ENCODE measurements at places on chromosomes 13 and 19.

DNA sequence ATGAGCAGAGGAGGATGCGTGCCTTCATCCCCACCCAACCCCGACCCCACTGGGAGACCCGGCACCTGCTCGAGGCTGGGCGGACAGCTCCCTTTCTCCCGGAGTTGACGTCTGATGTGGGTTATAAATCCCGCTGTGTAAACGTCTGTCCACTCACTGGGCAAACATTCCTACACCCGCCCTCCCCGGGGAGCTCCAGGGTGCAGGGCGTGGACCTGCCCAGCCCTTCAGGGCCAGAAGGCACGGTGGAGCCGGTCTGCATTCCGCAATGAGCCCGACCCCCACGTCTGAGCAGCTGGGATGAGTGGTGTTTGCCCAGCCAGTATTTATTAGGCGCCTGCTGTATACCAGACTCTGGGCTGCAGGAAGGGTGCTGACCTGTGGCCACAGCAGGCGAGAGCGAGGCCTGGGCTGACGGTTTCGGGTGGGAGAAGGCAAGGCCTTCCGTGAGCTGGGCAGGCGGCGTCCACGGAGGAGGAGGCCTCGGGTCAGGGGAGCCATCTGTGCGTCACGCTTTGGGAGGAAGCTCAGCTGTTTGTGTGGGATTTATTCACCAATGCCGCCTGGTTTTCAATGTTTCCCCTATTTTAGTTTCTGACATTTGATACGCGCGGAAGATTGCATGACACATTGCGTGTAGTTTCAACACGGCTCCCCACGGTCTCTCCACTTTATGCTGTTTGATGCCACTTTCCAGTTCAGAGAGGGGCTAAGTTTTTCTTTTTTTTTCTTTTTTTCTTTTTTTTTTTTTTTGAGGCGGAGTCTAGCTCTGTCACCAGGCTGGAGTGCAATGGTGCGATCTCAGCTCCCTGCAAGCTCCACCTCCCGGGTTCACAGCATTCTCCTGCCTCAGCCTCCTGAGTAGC, 2.0 kb downstream of the MISP start:
- no peak for DNase-seq

DNA sequence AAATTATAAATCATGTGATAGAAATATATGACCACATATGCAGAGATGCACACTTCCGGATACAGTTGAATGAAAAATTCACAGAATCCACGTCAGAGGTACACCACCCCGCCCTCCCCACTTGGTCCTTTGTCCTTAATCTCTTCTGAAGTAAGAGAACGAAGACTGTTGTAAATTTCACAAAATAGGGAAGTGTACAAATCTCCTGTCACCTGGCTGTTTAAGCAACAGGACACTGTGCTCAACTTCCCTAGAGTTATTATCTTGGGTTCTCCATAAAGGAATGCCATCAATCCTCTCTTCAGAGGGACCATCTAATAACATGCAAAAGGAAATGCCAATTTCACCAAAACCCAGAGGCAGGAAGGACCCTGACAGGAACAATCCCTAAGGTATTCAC, 10.5 kb upstream of the CEACAM6 start:
- no peak for DNase-seq

- DNase-seq = no peak
Measured at GRCh38 chr19:912181-913079, 589 bp downstream of the R3HDM4 start.

- DNase-seq = no peak
Measured at GRCh38 chr13:23570921-23571315, 706 bp downstream of the TNFRSF19 start.

DNA sequence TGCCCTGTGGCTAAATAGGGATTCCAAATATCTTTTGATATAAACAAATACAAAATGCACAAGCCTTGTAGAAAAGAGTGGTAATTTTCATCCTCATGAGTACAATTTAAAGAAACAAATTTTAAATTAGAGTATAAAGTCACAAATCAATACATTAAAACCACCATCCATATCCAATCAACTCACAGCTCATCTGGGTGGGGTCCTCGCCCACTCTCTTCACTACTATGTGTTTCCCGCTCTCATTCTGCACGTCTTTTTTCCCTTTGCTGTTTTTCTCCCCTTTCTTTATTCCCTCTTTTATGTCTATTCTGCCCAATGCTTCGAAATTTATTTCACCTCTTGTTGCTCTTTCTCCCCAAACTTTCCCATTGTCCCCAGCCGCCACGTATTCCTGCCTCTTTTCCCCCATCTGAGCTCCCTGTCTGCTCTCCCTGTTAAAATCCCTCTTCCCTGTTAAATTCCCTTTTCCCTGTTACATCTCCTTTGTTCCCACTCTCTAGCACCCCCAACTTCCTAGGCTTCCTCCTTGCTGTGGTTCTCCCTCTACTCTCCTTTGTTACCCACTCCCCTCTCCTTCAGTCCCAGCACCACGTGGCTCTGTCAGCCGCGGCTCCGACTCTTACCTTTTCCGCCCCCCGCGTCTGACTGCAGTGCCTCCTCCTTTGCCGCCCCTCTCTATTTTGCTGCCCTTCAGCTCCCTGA, 1.3 kb downstream of the ZNF616 start:
- no peak for DNase-seq

DNA sequence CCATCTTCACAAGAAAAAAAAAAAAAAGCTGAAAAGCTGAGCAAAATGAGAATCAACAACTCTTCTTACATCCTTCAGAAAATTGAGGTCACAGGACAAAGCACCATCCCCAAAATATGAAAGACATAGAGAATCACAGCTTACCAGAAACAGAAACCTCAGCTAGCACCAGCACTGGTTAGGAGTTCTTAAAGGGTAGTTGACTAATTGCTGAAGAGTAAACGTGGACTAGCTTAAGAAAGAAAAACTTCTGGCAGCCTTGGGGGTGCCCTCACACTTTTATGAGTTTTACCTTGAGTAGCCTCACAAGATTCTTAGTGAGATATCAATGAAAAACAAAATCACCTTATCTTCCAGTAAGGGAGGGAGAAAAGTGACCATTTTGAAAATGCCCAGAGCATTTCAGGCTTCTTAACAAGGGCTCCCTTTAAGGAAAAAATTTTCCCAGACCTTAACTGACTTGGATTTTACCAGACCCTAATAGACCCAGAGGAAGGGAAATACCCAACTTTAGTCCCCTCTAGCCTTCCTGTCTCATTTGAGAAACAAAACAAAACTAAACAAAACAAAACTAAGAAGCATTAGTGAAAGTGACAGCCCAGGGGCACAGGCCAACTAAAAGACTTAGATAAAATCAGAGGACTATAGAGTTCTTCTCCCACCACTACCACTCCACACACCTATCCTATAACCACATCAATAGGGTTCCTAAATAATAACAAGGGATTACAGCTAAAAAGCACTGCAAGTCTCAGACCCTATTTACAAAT, 888.6 kb downstream of the DIAPH3 start:
- no peak for DNase-seq

- no peak for DNase-seq
Measured at GRCh38 chr13:35592457-35592856, 116.0 kb upstream of the MAB21L1 start.

DNA sequence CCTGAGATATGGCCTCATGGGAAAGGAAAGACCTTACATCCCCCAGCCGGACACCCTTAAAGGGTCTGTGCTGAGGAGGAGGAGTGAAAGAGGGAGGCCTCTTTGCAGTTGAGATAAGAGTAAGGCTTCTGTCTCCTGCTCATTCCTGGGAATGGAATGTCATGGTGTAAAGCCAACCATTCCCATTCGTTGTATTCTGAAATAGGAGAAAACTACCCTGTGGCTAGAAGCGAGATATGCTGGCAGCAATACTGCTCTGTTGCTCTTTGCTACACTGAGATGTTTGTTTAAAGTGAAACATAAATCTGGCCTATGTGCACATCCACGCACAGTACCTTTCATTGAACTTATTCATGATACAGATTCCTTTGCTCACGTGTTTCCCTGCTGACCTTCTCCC, 783 bp upstream of the ZNF587B start:
- DNase-seq = no peak

- no peak for DNase-seq
Measured at GRCh38 chr13:23903906-23904280, 6.6 kb upstream of the C1QTNF9B start.

- DNase-seq = no peak
Measured at GRCh38 chr13:37529751-37530385, 68.7 kb downstream of the POSTN start.

DNA sequence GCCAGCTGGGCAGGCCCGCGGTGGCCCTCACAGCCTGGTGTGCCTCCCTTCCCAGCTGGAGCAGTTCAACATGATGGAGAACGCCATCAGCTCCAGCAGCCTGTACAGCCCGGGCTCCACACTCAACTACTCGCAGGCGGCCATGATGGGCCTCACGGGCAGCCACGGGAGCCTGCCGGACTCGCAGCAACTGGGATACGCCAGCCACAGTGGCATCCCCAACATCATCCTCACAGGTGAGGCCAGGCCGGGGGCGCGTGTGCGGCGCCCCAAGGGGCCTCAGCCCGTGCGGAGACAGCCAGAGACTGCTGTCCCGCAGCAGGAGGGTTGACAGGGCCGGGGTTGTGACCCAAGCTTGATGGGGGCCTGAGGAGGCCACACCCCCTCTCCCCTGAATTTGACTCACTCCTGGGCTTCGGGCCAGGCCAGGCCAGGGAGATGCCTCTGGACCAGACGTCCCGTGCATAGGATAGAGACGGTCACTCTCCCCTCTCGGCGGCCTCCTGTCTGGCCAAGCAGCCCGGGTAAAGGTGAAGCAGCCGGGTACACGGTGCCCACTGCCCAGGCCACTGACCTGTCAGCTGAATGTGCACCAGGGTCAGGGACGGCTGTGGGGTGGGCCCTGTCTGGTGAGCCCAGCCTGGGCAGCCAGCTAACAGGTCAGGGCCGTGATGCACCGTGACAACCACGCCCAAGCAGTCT, 15.4 kb downstream of the COMP start:
- DNase-seq = no peak

DNA sequence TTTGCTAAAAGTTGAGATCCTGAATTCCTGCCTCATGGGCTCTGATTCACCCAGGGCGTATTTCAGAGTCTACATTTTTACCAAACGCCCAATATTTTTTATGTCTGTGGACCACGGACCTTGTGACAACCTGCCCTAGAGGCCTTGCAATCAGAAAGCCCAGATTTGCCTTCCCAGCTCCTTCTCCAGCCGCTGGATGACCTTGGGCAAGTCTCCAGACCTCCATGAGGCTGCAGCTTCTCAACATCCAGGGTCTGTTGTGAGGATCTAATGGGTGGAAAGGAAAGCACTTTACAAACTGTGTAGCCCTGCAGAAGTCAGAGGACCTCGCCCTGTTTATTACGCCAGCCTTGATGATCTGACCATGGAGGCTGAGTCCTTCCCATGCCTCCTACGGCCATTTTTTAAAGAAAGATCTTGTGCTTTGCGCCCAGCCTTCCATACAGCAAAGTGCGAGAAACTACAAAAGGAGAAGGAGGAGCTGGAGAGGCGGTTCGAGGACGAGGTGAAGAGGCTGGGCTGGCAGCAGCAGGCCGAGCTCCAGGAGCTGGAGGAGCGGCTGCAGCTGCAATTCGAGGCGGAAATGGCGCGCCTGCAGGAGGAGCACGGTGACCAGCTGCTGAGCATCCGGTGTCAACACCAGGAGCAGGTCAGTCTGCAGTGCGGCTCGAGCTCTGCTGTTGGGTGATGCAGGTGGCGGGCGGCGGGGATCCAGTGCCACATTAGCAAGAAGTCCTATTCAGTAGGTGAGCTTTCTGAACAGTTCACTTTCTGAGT, 115.6 kb downstream of the SLC7A1 start:
- no peak for DNase-seq

DNA sequence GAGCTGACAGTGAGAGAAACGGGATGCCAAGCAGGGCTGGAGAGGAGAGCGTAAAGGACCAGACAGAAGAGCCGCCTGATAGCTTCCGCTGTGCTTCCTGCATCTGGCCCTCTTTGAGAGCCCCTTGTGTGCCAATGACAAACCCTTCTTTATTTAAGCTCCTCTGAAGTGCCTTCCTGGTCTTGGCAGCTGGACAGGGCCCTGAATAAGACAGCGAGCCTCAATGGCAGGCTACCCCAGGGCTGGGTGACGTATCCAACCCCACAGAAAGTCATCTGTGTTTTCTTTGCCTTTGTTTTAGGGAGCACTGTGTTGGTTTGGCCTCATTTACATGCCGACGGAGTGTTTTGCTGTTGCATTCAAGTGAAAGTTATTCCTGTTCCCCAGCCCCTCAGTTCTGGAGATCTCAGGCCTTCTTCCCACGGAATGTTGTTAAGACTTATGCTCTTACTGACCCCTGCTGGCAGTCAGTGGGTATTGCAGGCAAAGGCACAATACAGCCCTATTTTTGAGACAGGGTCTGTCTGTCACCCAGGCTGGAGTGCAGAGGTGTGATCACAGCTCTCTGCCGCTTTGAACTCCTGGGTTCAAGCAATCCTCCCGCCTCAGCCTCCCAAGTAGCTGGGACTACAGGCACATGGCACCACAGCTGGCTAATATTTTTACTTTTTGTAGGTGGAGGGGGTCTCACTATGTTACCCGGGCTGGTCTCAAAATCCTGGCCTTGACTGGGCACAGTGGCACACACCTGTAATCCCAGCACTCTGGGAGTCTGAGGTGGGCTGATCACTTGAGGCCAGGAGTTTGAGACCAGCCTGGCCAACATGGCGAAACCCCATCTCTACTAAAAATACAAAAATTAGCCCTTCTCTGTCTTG, 16.8 kb downstream of the CCL25 start:
- no peak for DNase-seq

DNA sequence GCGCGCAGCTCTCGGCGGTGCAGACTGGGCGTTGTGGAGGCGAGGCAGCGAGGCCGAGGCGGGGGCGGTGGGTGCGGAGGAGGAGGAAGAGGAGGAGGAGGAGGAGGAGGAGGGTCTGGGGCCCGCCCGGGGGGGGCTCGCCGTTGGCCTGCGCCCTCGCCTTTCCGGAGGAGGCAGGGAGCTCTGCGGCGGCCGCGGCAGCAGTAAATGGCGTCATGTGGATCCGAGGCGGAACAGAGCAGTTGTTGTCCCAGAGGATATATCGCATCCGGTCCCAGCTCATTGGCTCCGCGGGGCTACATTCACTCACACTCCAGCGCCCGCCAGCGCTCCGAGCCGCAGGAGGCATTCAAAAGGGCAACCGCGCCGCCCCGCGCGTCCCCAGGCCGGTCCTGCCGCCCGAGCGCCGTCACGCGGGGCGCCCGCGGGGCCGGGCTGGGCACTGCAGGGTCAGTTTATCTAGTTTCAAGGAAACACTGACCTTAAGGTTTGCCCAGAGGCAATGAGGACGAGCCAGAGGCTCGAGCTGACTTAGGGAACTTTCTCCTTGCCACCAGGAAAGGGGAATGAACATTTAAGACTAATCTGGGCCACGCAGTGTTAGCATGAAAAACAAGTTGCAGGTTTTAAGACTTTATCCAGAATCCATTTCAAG, at the start of gene SPRY2:
Gene SPRY2, minus strand, starts transcription at position 26 of the 655 bp plus-strand sequence. CDS start 3,421 bp downstream, outside the sequence.
- peak; percentile 32 for DNase-seq

- no peak for DNase-seq
Measured at GRCh38 chr19:16386619-16387240, 62.1 kb downstream of the KLF2 start.

GRCh38 chr13:21446656-21447055, 12.4 kb downstream of the ZDHHC20 start:
- no peak for DNase-seq

DNA sequence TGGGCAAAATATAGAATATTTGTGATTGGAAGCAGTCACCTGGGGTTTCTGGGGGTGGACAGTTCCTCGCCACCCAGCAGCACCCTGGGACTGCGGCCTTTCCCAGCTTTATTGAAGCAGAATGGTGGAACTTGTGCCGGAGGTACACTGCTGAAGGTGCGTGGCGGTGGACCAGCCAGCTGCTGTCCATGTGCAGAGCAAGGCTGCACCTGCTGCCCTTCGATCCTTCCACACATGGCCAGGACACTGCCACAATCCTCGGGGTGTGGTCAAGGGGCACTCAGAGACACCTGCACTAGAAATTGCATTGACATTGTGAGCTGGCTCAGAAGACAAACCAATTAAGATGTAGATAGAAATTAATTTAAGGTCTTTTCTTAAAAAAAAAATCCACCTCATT, 11.4 kb upstream of the GPI start:
- no peak for DNase-seq

Data from cortex of kidney (tissue), 1 donor.